ENCODE measurements at places on chromosomes 16 and 17. TPM values are rescaled to one million over a fixed set of nuclear protein-coding genes. Genes with fewer than 3 reads are reported as not detected.

Gene GPRC5B
- total RNA-seq: 0.10 TPM

Gene GRB7
- 1.7 TPM for total RNA-seq

Gene SPN
- not detected for total RNA-seq

Gene AOC3
- total RNA-seq: 1.4 TPM

Gene MILR1
- 2.4 TPM for total RNA-seq

Gene CBX2
- total RNA-seq: 26.8 TPM

Gene CLEC18A
- total RNA-seq: not detected

Gene ABHD15
- 14.0 TPM for total RNA-seq

Gene SULT1A4
- total RNA-seq: 12.8 TPM

Gene SOST
- total RNA-seq: not detected

Gene CRISPLD2
- total RNA-seq: 0.35 TPM

Gene NACA2
- not detected for total RNA-seq

Gene PSMD3
- total RNA-seq: 148 TPM

Gene TPSB2
- not detected for total RNA-seq

Gene SBK1
- 0.09 TPM for total RNA-seq

Gene ERCC4
- 16.0 TPM for total RNA-seq

Gene PRAC1
- not detected for total RNA-seq

Gene BEAN1
- total RNA-seq: 0.42 TPM

Gene FOXF1
- 8.2 TPM for total RNA-seq

Measured in NCI-H460 (cell line).